ENCODE measurements at places on chromosomes 1 and 21. TPM values are rescaled to one million over a fixed set of nuclear protein-coding genes. Genes with fewer than 3 reads are reported as not detected.

Gene RIPK4
- 21.0 TPM for polyA plus RNA-seq

GRCh38 chr21:37227071-37228002 is 39.8 kb downstream of the VPS26C start:
- no peak for DNase-seq

- DNase-seq = no peak
Measured at GRCh38 chr1:6434186-6434585, 9.6 kb downstream of the ESPN start.

- no peak for DNase-seq
Measured at GRCh38 chr1:182460550-182460951, 10.6 kb downstream of the RGSL1 start.

GRCh38 chr1:187477103-187477502 is 648.4 kb downstream of the PLA2G4A start:
- DNase-seq = no peak
